Activated T-helper 2 cell treated with anti-CD3 and anti-CD28 coated beads, Interferon-gamma antibody, Interleukin-2, Interleukin-4, amounts not matched to agents 10 μg/mL and 5 μg/mL and 100 μg/mL, durations not matched to agents 14 hours and 24 hours and 36 hours (primary cell): ENCODE measurements at places on chromosomes 6 and 20.

DNA sequence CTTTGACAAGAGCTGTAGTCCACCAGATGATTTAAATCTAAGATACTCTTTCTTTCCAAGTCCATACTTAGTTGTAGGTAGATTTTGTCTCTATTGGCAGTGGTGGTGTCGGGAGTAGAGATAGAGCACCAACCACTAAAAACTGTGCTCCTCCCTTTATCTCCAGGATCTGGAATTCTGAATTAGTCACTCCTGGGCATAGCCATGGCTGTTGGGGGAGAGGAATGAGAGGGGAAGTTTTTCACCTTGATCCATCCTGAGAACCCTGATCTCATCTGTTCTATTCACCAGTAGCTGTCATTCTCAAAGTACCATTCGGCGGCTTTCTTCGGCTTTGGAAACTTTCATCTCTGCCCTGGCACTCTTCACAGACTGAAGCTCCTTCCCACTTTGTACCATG lies 35.6 kb upstream of the NKX2-4 start:
- H3K4me3 ChIP-seq, result no peak overlapping the region
- peaks cover 29% of the 10 kb centered on the region for H3K27me3 ChIP-seq
- DNase-seq, result no peak
- no peaks in the 10 kb centered on the region for H3K36me3 ChIP-seq
- H3K4me1 ChIP-seq, result no peaks in the 10 kb centered on the region

- no peak overlapping the region for H3K27ac ChIP-seq
- H3K27me3 ChIP-seq, result peaks cover 20% of the 10 kb centered on the region
- no peak overlapping the region for H3K4me3 ChIP-seq
- no peak for DNase-seq
- H3K36me3 ChIP-seq, result no peaks in the 10 kb centered on the region
Observed at GRCh38 chr6:7974565-7974937, 64.0 kb upstream of the TXNDC5 start.

DNA sequence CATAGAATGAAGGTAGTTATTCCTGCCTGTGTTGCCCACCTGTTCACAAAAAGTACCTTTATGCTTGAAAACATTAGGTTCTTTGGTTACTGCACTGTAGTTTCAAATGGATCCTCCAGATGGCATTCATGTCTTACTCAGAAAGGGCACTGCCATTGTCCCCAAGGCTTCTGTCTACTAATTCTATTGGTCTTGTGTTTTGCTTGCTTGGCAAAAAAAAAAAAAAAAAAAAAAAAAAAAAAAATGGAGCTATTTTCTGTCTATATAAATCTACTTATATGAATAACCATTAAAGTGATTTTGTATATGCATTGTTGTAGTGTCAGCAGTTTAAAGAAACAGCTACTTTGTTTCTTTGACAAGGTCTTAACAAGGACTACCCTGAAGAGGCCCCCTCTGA lies 12.7 kb upstream of the EFHC1 start:
- no peak overlapping the region for H3K27ac ChIP-seq
- no peak for DNase-seq
- peaks cover 3% of the 10 kb centered on the region for H3K4me1 ChIP-seq
- no peak overlapping the region for H3K4me3 ChIP-seq

GRCh38 chr6:126722411-126722810 lies 382.5 kb downstream of the CENPW start:
- no peak overlapping the region for H3K27ac ChIP-seq
- H3K4me3 ChIP-seq, result no peak overlapping the region
- no peaks in the 10 kb centered on the region for H3K4me1 ChIP-seq
- no peak for DNase-seq
- no peaks in the 10 kb centered on the region for H3K27me3 ChIP-seq

- no peak overlapping the region for H3K4me3 ChIP-seq
- H3K4me1 ChIP-seq, result peaks cover 17% of the 10 kb centered on the region
- no peaks in the 10 kb centered on the region for H3K27me3 ChIP-seq
- no peak overlapping the region for H3K27ac ChIP-seq
- H3K36me3 ChIP-seq, result peaks cover 3% of the 10 kb centered on the region
Observed at GRCh38 chr20:20566516-20566915, 145.9 kb downstream of the RALGAPA2 start.
